Hippocampal formation (tissue), 2 donors: ENCODE measurements at places on chromosomes 2 and 18.

DNA sequence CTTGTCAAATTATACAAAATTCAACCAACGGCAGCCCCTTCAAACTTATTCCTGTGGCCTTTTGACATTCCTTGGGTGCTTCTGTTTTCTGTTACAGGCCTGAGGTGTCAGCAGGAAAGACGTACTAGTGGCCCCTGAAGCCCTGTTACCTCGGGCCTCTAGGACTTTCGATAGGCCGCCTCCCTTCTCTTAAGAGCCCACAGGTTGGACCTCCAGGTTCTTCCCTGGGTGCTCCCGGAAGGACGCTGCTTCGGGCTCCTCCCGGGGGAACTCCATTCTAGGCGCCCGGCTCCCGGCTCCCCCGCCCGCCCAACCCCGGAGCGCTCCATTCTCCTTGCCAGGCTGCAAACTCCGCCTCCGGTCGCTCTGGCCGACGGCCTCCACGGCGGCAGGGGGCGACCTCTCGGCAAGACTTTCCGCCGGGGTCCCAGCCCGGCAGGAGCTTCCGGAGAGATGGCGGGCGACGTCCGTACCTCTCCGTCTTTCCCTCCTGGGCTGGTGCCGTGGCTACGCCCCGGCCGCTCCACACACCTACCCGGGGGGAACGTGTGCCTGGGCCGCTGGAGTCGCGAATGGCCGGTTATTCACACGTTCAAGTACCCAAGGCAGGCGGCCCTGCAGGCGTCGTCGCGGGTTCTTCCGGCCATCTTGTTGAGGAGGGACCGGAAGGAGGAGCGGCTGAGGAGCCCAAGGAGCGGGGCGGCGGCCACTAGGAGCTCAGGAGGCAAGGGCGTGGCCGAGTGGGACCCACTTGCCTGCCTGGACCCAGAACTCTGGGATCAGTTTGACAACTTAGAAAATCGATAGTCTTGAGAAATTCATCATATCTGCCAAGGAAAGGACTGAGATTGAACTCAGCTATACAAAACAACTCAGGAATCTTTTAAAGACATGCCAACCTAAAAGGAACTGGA lies 27.5 kb downstream of the BOLA3 start:
- DNase-seq = peak; percentile 61

GRCh38 chr2:72781480-72781879 lies 44.4 kb downstream of the EXOC6B start:
- no peak for DNase-seq

DNA sequence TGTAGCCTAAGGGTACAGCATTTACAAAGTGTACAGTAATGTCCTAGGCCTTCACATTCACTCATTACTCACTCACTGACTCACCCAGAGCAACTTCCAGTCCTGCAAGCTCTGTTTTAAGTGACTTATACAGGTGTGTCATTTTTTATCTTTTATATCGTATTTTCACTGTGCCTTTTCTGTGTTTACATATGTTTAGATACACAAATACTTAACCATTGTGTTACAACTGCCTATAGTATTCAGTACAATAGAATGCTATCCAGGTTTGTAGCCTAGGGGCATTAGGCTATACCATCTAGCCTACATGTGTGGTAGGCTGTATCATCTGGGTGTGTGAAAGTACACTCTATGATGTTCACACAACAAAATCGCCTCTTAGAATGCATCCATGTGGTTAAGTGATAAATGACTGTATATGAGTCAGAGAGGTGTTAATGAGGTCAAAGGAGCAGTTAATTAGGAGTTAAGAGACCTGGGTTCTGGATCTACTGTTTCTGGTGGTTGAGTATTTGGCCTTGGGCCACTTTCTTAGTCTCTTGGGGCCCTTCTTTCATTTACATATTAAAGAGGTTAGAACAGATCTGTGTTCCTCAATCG lies 149.1 kb downstream of the GREB1L start:
- no peak for DNase-seq

- DNase-seq = no peak
Measured at GRCh38 chr18:33729556-33729955, 151.5 kb downstream of the ASXL3 start.

DNA sequence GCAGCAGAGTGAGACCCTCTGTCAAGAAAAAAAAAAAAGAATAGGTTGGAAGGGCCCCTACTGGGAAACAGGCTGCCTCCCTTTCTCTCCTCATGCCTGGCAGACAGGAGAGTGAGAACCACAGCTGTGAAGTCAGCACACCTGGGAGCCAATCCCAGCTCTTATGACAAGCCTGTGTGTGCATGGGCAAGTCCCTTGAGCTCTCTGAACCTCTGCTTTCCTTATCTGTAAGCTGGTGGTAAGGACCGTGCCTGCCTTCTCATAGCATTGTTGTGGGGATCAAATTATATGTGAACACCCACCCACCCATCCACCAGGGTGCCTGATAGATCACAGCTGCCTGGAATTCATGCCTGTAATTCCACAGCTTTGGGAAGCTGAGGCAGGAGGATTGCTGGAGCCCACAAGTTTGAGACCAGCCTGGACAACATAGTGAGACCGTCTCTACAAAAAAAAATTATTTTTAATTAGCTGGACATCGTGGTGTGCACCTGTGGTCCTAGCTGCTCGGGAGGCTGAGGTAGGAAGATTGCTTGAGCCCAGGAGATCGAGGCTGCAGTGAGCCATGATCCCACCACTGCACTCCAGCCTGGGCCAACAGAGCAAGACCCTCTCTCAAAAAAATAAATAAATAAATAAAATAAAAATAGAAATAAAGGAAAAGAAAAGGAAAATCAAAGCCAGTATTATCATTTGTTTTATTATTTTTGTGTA lies 66.9 kb upstream of the MCFD2 start:
- DNase-seq = no peak

DNA sequence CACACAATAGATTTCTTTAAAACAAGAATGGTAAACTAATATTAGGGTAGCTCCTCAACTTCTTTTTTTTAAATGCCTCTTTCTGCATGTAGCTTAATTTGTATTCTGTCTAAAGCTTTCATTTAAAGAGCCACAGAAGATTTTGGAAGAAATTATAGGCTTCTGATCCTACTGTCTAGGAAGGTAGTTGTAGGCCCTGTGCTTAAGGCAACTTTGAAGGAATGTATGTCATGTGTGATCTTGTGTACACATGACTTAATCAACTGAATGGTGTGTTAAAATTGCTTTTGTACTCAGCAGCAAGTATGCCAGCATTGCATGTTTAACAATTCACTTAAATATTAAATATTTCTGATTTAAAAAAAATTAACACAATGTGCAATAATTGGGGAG lies 51.5 kb upstream of the LYPD6 start:
- DNase-seq = no peak

GRCh38 chr2:127105656-127106456 lies 1.1 kb downstream of the BIN1 start:
- DNase-seq = no peak

GRCh38 chr18:26549263-26550094 lies 1.1 kb upstream of the KCTD1 start:
- no peak for DNase-seq

- DNase-seq = no peak
Measured at GRCh38 chr2:144198116-144198515, 321.8 kb downstream of the ZEB2 start.

GRCh38 chr2:974502-974901 lies 23.9 kb downstream of the SNTG2 start:
- no peak for DNase-seq

- DNase-seq = no peak
Measured at GRCh38 chr2:190677255-190677654, 28.4 kb downstream of the NAB1 start.

- no peak for DNase-seq
Measured at GRCh38 chr2:232339121-232340081, 39.1 kb upstream of the ALPP start.

DNA sequence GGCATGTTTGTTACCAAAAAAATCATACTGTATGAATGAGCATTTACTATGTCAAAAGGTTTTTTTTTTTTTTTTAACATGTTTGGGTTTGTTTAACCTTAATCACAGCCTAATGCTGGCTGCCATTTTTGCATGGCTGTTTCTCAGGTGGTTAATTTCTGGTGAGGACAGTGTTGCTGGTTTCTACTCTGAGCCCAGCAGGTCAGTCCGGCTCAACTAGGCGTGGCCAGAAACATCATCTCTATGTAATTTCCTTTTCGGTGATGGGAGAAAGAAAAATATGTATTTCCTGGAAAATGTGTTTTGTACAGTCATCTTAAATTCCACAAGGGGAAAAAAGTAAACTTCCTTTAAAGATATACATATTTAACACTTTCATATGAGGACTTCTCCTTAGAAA lies 24.9 kb upstream of the BZW1 start:
- DNase-seq = no peak

DNA sequence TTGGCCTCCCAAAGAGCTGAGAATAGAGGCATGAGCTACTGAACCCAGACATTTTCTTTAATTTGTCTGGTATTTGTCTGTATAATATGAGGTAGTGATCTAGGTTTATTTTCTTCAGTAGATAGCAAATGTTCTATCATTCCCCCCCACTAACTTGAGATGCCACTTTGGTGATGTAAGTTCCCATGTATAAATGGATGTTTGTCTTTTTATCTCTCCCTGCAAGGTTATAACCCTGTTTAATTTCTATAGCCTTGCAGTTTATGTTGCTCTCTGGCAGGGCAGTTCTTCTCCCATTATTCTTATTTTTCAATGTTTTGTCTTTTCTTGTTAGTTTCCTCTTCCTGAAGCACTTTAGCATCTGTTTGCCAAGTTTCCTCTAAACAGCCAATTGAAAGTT lies 39.1 kb upstream of the MAP4K4 start:
- no peak for DNase-seq

GRCh38 chr2:190815226-190815625 lies 65.4 kb upstream of the GLS start:
- DNase-seq = no peak

GRCh38 chr2:88187927-88188326 lies 17.8 kb downstream of the THNSL2 start:
- DNase-seq = no peak

DNA sequence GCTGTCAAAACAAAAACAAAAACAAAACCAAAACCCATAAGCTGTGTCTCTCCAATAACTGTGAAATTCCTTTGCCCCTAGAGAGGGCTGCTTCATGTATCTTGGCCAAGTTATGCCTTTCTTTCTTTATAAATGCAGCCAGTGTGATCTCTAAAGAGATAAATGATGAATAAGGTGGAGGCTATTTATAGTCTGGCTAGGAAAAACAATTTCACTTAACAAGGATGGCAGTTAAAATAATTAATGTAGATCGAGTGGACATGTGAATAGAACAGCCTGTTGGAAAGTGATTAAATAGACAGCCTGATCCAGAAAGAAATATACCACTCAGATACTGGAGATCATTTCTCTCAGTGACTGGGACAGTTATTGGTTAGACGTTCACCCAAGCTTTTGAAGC lies 1666.9 kb upstream of the CELF4 start:
- no peak for DNase-seq

DNA sequence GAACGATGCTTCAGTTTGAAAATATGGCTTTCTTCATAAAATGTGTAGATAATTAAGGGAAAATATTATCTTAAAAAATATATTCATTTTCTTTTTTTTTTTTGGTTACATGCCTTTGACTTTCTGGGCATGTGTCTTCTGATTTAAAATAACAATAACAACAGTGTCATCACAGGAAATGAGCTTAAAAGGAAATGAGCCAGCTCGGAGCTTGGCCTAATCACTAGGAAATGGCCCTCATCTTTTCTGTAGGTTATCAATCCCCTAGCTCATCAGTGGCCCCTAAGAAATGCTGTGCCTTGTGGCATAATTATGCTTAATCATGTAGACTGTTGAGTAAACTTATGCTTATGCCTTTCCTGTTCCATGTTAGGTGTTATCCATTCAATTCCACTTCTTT lies 141.8 kb upstream of the FHL2 start:
- no peak for DNase-seq

GRCh38 chr2:95289253-95289652 lies 7.9 kb upstream of the KCNIP3 start:
- no peak for DNase-seq

GRCh38 chr2:240503375-240503774 lies 54.4 kb downstream of the ANKMY1 start:
- DNase-seq = no peak

GRCh38 chr18:9755615-9756014 lies 47.5 kb downstream of the RAB31 start:
- no peak for DNase-seq

DNA sequence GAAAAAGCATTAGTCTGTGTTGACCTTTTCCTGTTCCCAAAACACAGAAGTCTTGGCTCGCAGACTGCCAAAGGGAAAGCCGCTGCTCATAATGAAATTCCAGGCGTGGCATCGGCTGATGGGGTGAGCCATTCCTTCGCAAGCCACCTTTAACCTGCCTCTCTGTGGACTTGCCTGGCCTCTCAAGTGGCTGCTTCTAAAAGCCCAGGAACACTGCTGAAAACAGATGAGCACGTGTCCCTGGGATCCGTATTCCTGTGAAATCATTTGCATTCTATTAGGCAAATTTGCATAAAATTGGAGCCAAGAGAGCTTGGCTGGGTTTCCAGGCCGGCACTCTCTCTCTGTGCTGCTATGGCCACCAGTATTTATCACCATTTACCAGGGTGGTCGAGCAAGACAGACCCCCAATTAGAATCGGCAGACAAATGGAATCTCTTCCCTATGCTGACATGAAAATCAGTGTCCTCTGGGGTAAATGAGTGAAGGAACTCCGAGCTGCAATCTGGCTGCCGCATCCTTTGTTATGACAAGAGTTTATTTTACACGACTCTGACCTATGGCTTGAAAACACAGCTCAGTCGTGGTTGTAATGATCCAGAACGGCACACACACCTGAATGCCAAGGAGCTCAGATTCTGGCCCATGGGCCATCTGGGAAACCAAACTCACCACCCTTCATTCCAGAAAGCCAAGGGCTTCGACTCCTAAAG lies 21.7 kb downstream of the BCL2 start:
- DNase-seq = peak; percentile 26

DNA sequence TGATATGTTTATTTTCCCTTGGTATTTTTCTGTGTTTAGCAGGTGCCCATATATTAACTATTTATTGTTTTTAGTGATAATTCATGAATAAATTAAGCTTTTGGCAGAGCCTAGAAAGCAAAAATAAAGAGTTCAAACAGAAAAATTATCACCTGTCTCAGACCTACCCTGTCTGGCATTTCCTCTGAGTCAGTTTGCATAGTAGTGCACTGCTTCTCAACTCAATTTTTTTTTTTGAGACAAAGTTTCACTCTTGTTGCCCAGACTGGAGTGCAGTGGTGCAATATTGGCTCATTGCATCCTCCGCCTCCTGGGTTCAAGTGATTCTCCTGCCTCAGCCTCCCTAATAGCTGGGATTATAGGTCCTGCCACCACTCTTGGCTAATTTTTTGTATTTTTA lies 793.9 kb downstream of the SUCLG1 start:
- DNase-seq = no peak

GRCh38 chr18:13726972-13727331 lies 479 bp downstream of the RNMT start:
- DNase-seq = no peak
